ENCODE measurements at places on chromosomes 12 and 14. TPM values are rescaled to one million over a fixed set of nuclear protein-coding genes. Genes with fewer than 3 reads are reported as not detected.

DNA sequence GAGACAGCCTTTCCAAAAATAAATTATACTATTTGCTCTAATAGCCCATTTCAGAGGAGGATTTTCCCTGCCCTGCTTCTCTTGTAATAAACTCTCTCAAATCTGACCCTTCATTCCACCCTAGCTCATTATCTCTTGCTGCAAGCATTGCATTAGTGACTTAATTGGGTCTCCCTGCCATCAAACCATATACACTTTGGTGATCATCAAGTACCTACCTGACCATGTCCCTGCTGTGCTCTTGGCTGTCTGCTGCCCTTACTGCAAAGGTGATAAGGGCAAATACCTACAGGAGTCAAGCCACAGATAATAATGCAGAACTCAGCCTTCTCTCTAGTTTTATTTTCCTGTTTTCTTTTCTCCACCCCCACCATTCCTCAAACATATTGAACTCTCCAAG is 88.4 kb downstream of the LIN7A start:
- H3K4me1 ChIP-seq, result no peaks in the 10 kb centered on the region
- no peak for DNase-seq
- no peaks in the 10 kb centered on the region for H3K36me3 ChIP-seq

DNA sequence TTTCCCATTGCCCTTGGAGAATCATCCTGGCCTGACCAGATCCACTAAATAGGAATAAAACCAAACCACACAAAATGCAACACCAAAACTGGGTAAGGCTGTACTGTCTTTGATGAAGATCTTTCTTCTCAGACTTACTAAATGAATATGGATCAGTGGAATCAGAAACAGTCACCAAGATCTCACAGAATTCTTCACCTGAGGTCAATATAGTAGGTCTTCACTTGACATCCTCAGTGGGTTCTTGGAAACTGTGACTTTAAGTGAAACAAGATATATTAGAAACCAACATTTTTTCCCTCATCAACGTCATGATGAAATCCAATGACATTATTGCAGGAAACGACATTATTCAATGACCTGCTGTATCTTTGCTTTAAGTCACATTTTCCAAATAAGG is 526.2 kb downstream of the FUT8 start:
- no peak for DNase-seq
- no peak overlapping the region for H3K27ac ChIP-seq
- no peaks in the 10 kb centered on the region for H3K27me3 ChIP-seq
- H3K36me3 ChIP-seq, result no peaks in the 10 kb centered on the region
- H3K4me3 ChIP-seq, result no peak overlapping the region

- no peak overlapping the region for H3K27ac ChIP-seq
- peaks cover 9% of the 10 kb centered on the region for H3K4me1 ChIP-seq
- DNase-seq, result peak; percentile 55
- H3K27me3 ChIP-seq, result no peaks in the 10 kb centered on the region
Observed at GRCh38 chr12:57755454-57756372, 810 bp downstream of the MARCHF9 start.

The NOXRED1 gene
- polyA plus RNA-seq, result 0.23 TPM

The SLC4A8 gene
- 1.5 TPM for polyA plus RNA-seq

Measured in ovary (tissue), 10 donors.